ENCODE measurements at places on chromosomes 5 and 9.

GRCh38 chr9:78746010-78746409 lies 449.1 kb downstream of the PSAT1 start:
- DNase-seq, result no peak

DNA sequence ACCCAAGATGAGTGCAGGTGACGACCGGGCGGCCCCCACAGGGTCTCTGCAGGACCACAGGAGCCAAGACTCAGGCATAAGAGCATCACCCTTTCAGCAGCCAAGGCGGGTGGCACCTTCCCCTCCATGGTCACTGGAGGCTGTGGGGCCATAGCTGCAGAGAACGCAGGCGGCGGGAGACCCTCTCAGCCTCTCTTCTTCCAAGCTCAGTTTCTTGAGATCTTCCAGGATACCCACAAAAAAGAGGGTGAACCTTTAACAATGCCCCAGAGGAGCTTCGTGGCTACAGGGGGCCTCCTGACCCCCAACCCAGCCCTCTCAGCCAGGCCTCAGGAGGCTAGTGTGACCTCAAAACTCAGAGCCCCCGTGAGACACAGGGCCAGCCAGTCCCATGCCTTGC lies 5.8 kb upstream of the TBC1D9B start:
- DNase-seq, result no peak

DNA sequence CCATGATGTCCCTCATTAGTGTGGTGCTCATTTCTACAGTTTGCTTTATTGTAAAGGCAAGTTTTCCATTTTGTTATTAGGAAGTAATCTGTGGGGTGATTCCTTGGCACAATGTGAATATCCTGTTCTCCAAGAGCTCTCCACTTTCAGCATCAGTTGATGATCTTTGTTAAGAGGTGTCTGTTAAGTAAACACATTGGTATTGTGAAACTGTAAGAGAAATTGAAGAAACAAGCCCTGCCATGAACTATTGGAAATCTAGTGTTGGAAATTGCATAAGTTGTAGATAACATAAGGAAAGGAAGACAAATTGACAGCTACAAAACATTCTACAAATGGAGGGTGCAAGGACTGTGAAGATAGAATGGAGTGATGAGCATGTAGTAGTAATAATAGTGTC lies 17.2 kb downstream of the RNF14 start:
- DNase-seq, result no peak

DNA sequence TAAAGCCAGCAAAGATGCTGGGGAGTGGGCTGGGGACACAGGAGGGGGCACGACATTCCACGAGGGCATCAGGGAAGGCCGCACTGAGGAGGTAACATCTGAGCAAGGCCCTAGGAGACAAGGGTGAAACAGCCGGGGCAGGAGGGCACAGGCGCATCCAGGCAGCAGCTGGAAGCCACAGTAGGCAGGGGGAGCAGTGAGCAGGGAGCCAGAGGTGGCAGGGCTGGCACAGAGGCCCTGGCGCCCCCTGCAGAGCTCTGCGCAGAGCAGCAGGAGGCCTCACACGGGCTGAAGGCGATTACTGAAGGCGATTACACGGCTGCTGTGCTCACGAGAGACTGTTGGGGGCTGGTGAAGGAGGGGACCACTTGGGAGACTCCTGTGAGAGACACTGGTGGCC lies 15.4 kb downstream of the LMAN2 start:
- no peak for DNase-seq

GRCh38 chr5:75538211-75538610 lies 26.5 kb downstream of the POLK start:
- no peak for DNase-seq
